ENCODE measurements at places on chromosomes 1 and 21.

- DNase-seq: no peak
Observed at GRCh38 chr1:172971241-172971640, 79.5 kb downstream of the TNFSF18 start.

DNA sequence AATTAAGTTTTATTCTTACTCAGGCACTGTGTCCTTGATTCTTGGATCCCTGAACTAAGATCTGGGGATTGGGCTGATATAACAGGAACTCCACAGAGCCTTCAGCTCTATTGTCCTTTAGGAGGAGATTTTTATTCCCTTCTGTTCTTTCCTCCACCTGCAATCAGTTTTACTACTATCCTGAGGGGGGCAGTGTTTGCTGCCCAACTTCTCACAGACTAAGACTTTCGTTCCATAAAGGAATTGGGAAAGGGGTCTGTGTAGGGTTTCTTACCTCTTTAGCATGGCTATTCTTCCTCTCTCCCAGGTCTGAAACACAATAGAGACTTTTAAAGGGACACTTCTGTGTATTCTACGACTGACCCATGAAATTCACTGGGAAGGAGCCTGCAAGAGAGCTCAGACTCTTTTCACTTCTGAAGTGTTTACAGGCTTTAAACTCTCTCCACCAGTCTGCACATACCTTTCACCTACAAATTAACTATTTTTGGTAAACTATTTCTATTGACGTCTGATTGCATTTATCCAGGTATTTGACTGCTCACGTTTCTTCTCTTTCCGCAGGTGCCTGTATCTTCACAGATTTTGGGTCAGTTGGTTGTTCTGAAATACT lies 103.3 kb upstream of the DEPDC1 start:
- no peak for DNase-seq

DNA sequence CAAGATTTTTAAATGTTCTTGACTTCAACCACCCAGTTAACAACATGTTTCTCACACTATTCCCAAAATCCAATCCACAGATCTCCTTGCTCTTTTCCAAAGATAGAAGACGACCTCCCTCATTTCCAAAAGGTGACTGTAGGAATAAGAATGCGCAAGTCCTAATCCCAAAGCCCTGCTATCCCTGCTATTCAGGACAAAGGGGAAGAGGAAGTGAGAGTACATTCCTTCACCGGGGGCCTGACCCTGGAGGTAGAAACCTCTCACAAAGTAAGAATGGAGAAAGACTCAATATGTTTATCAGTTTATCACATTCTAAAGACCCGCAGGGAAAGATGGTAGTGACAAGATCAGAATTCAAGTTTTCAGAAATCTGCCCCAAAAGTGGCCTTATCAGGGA lies 55.7 kb downstream of the PLEKHA6 start:
- DNase-seq: no peak

DNA sequence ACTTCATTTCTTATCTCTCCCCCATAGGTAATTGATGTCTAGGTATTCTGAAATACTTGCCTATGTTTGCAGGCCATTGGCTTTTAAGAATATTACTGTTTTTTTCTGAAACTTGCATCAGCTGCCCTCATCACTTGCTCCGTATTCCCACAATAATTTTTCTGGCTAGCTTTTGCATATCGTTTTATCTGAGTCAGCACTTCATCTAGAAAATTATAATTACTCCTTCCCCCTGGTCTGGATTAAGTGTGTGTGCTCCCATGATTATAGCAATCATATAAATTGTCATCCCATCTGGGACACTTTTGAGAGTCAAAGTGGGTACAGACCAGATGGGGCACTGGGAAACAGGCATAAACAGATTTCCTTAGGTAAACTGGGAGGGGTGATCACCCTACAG lies 583.2 kb upstream of the B3GALT2 start:
- DNase-seq: no peak

Data from central memory CD4-positive, alpha-beta T cell (primary cell).